ENCODE measurements at places on chromosomes 6 and 20. TPM values are rescaled to one million over a fixed set of nuclear protein-coding genes. Genes with fewer than 3 reads are reported as not detected.
A peak's percentile ranks its signal among the peaks of the same experiment; 100 is the strongest.

GRCh38 chr6:336159-337114 is 44.1 kb downstream of the DUSP22 start:
- DNase-seq, result peak; percentile 56

DNA sequence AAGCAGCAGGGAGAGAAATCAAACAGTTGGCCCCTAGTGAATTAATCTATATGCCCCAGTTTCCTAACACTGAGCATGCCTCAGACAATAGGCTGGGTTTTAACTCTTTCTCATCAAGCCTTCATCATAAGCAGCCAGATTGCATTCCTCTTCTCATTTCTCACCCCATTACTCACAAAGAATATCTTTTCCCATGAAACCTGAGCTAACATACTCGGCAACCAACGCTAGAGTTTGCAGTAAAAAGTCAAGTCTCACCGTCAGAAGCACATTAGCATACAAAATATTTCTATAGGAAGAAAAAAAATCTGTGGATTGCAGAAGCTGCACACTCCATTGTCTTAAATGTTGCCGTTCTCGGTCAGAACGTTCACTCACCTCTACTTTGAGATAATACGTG is 429.9 kb upstream of the ARID1B start:
- no peak for DNase-seq

- DNase-seq, result no peak
Measured at GRCh38 chr6:82651845-82652335, 288.3 kb downstream of the TPBG start.

DNA sequence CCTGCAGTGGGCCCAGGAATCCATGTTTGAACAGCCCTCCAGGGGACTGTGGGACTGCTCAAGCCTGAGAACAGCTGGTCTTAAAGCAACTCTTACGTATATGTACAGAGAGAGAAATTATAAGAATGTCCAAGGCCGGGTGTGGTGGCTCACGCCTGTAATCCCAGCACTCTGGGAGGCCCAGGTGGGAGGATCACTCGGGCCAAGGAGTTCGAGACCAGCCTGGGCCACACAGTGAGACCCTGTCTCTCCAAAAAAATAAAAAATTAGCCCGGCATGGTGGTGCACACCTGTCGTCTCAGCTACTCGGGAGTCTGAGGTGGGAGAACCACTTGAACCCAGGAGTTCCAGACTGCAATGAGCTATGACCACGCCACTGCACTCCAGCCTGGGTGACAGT is 134.0 kb downstream of the DTNBP1 start:
- DNase-seq, result no peak

GRCh38 chr6:106206905-106207304 is 118.7 kb downstream of the ATG5 start:
- DNase-seq, result no peak

DNA sequence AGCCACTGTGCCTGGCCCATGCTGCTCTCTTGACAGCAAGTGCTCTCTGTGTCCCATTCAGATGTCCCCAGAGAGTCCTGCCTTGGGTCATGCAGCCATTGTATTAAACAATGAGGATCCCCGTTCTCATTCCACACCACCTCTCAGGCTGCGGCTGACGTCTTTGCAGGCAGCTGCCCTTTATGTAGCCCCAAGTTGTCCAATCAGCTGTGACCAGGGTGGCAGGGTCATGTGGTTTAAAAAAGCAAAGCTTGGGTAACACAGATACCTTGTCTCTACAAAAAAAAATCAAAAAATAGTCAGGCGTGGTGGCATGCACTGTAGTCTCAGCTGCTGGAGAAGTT is 13.2 kb downstream of the GCNT2 start:
- DNase-seq, result no peak

DNA sequence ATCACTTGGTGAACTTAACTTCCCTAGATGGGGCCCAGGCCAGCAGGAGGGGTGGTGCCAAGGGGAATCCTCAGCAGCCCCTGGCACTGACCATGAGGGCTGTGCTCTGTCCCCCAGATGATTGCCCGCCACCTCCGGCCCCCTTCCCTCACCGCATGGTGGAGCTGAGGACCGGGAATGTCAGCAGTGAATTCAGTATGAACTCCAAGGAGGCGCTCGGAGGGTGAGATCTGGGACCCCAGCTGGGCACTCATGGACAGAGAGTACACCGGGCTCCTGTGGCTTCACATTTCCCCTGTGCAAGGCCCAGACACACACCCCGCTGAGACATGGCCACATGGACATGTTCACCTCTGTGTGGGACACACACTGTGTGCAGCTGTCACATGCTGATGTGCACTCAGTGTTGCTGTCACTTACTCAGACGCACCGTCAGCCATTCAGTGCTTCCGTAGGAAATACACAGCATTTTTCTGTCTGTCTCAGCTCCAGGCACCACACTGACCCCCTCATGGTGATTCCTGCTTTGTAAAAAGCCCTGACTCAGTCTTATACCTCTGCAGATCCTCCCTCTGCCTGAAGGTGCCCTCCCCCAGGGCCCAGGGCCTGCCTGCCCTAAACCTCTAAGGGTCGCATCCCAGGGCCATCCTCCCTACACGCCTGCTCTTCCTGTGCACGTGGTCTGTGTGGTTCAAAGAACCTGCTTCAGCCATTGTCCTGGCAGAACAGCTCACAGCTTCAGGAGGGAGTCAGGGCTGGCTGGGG is 4.4 kb downstream of the MYLK2 start:
- DNase-seq, result no peak

DNA sequence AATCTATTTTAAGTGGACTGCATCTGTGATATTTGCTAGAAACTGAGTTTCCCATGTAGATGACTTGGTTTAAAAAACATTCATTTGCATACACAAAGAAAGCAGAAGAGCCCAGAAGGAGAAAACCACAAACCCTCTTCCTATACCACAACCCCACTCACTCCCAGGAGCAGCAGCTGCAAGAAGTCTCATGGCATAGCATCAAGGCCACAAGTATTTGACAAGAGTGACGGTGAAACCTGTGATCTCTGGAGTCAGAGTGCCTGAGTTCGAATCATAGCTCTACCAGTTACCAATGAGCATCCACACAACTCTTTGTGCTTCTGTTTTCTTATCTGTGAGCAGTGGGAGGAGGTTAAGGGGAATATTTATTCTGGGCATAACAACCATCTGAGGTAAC is 44.7 kb upstream of the SIRPG start:
- DNase-seq, result no peak

- no peak for DNase-seq
Measured at GRCh38 chr6:157561414-157561790, 180.4 kb downstream of the ZDHHC14 start.

DNA sequence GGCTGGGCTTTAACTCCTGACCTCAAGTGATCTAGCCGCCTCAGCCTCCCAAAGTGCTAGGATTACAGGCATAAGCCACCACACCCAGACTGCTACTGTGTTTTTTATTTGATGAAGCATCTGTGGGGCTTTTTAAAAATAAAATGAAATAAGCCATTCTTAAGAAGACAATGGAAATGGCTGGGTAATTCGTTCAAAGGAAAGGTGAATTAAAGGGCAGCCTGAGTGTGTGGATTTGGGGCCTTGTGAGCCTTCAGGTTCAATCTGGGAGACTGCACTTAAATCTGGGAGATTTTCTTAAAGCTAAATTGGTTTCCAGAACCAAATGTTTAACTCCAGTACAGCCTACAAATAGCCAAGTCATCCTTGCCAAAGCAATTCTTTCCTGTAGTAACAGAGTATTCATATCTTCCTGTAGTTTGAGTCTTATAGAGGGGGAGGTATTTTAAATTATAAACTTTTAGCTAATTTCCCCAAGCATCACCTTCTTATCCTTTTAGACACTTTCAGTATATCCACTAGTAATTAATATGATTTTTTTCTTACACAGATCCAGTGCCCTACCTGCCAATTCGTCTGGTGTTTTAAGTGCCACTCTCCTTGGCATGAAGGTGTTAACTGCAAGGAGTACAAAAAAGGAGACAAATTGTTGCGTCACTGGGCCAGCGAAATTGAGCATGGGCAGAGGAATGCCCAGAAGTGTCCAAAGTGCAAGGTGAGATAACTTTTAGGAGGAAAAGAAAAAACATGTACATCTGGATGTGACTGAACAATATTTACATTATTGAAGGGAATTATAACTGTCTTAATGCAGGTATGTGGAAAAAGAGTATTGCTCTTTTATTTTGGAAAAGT is 95.4 kb downstream of the RNF217 start:
- DNase-seq, result no peak

- no peak for DNase-seq
Measured at GRCh38 chr6:129730477-129731165, 20.6 kb upstream of the ARHGAP18 start.

DNA sequence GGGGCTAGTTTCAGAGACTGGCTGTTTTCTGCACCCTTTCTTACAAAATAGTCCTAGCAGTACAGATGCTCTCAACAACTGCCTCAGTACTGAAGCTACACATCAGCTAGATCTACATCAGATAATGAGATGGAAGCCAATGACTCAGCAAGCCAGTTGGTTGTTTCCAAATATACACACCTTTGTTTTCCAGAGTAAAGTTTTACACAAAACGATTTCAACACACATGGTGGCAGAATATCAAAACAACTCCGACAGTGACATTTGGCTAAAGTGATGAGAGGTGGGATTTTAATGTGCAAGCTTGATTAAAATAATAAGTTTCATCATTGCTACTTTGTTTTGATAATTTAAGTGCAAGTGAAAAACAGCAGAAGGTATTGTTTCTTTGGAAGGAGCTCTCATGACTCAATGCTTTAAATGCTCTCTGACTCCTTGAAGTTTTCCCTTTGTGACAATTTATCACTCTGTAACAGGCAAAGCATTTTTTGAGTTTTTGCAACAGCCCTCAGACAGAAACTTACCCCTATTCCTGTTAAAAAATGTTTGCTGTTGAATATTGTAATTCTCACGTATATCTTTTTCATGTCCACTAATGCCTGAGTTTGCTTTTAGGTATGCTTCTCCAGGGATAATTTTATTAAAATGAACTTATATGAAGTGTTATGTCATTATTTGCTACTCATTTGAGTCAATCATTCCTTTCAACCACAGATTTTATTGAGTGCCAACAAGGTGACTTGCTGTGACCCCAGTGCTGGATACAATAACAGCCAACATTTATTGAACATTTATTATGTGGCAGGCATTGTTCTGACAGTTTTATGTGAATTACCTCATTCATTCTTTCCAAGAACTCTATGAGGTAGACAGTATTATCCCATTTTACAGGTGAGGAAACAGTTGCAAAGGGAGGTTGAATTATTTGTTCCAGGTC is 882.0 kb downstream of the TFAP2A start:
- DNase-seq, result no peak

- no peak for DNase-seq
Measured at GRCh38 chr6:11598687-11599086, 61.1 kb downstream of the TMEM170B start.

DNA sequence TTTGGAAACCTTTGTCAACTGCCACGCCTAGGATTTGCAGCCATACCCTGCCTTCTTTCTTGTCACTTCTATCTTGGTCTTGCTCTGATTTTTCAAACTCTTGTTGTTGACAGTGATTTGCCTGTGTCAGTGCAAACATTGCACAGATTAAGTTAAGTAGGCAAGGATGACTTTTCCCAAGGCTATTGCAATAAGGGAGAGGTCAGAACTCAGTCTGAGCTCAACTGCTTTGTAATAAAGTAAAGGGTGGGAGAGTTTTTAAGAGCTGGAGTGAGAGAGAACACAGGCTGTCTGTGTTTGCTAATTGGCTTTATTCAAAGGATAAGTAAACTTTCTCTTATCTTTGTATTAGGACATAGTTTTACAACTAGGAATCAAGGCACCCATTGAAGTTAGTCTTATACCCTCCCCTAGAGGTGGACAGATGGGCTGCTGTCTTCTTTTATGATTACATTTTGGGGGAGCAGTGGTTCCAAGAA is 448.6 kb downstream of the PHF3 start:
- no peak for DNase-seq

DNA sequence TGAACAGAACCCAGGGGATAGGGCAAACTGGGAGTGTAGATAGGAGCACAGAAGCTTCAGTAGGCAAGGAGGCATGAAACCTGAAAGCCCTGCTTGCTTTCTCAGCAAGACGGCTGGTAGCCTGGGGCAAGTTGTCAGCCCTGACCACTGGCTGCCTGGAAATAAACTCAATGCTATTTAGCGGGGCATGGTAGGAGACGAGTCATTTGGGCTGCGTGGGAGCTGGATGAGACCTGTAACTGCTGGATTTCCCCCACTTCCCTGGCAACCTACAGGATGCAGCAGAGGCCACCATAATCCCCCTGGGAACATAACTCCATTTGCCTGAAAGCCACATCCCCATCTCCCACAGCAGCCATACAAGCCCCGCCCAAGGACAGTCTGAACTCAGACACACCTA is 332.6 kb upstream of the TBX18 start:
- DNase-seq, result no peak

Gene ID4
- total RNA-seq, result 1.6 TPM

Gene SLC17A2
- total RNA-seq, result not detected

Gene LINC00237
- total RNA-seq, result not detected

Gene RAET1E
- total RNA-seq, result 0.27 TPM
